ENCODE measurements at places on chromosomes 1 and 21. TPM values are rescaled to one million over a fixed set of nuclear protein-coding genes. Genes with fewer than 3 reads are reported as not detected.

LCE2C gene
- not detected for total RNA-seq

NBL1 gene
- 10.5 TPM for total RNA-seq

- no peaks in the 10 kb centered on the region for H3K4me1 ChIP-seq
- no peak overlapping the region for H3K27ac ChIP-seq
- H3K36me3 ChIP-seq: peaks cover 39% of the 10 kb centered on the region
- DNase-seq: no peak
- no peaks in the 10 kb centered on the region for H3K27me3 ChIP-seq
- no peak overlapping the region for H3K4me3 ChIP-seq
Measured at GRCh38 chr1:153752072-153752471, 23.1 kb upstream of the SLC27A3 start.

GRCh38 chr21:44527156-44527982, 12.6 kb downstream of the KRTAP10-1 start:
- peaks cover 4% of the 10 kb centered on the region for H3K27me3 ChIP-seq
- no peak overlapping the region for H3K27ac ChIP-seq
- H3K4me3 ChIP-seq: no peak overlapping the region
- H3K4me1 ChIP-seq: no peaks in the 10 kb centered on the region
- no peaks in the 10 kb centered on the region for H3K36me3 ChIP-seq
- no peak for DNase-seq

- H3K27me3 ChIP-seq: peaks cover 12% of the 10 kb centered on the region
- H3K36me3 ChIP-seq: no peaks in the 10 kb centered on the region
- peaks cover 3% of the 10 kb centered on the region for H3K4me1 ChIP-seq
- H3K4me3 ChIP-seq: no peak overlapping the region
- no peak for DNase-seq
Measured at GRCh38 chr1:32709075-32709474, 6.5 kb upstream of the SYNC start.

ADAMTS4 gene
- 0.24 TPM for total RNA-seq

- no peak for DNase-seq
- peaks cover 11% of the 10 kb centered on the region for H3K36me3 ChIP-seq
- peak overlapping the region; percentile 99 for H3K27ac ChIP-seq
- no peaks in the 10 kb centered on the region for H3K27me3 ChIP-seq
- H3K4me3 ChIP-seq: peak overlapping the region; percentile 97
Measured at GRCh38 chr1:155134322-155134721, 1.3 kb upstream of the SLC50A1 start.

ZBTB8A gene
- total RNA-seq: 8.9 TPM

CDK18 gene
- total RNA-seq: 23.9 TPM

PLEKHG5 gene
- 77.0 TPM for total RNA-seq

All from progenitor cell of endocrine pancreas (in vitro differentiated cells).